Activated T-helper 17 cell treated with anti-CD3 and anti-CD28 coated beads, Interleukin-2, amount 50 U/mL, for 72 hours (primary cell): ENCODE measurements at places on chromosomes 6 and 20. TPM values are rescaled to one million over a fixed set of nuclear protein-coding genes. Genes with fewer than 3 reads are reported as not detected.

DNA sequence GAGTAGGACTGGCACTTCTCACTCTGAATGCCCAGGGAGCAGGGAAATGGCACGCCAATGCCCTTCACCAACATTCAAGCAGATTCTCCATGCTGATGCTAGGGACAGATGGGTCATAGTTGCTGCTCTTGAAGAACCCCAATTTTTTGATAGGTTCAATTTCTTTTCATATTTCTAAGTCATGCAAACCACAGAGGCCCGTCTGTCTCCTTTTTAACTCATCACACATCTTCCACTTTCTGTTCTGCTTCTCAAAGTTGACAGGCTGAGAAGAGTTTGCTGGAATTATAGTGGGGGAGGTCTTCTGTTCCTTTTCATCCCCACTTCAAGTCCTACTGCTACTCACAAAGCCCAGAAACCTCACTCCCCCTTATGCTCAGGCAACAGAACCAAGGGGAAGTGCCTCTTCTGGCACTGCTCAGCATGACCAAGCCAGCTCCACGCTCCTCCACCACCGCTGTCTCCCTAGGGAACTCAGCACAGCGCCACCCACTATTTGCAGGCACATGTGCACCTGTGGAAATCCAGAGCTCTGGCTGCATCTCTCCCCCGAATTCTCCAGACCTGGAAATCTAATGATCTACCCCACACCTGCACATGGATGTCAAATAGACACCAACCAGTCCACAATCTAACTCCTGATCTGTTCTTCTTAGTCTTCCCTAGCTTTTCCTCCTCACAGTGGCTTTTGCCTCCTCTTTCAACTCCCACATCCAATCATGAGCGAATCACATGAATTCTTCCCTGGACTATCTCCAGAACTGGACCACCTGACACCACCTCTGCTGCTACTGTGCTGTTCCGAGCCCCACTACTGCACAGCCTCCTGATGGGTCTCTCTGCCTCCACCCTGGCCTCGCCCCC lies 10.7 kb downstream of the ZBTB24 start:
- peak; percentile 69 for ATAC-seq

GRCh38 chr6:55729665-55730064 lies 145.7 kb downstream of the BMP5 start:
- ATAC-seq = no peak

- no peak for ATAC-seq
Observed at GRCh38 chr6:132041706-132042105, 90.5 kb upstream of the CCN2 start.

DNA sequence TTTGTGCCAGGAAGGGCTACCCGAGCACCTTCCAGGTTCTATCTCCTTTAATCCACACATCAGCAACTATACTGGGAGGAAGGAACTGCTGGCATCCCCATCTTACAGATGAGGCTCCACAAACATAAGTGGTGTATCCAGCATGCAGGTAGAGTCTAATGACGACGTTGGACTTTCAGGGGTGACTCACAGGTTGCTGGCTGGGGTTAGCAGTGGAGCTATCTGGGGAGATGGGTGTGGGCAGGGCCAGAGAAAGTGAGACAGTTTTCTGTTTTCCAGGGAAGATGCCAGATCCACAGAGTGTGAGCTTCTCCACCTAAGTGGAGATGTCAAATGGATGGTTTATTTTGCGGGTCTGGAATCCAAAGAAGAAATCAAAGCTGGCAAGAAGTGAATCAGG lies 31.8 kb downstream of the CDH22 start:
- ATAC-seq = peak; percentile 39

The WFDC5 gene
- not detected for total RNA-seq

- no peak for ATAC-seq
Observed at GRCh38 chr6:41712651-41713103, 22.7 kb downstream of the TFEB start.

The HLA-DQB1 gene
- 25.5 TPM for total RNA-seq
